ENCODE measurements at places on chromosomes 3 and 15. TPM values are rescaled to one million over a fixed set of nuclear protein-coding genes. Genes with fewer than 3 reads are reported as not detected.

- no peaks in the 10 kb centered on the region for H3K27me3 ChIP-seq
- H3K4me1 ChIP-seq, result peaks cover 11% of the 10 kb centered on the region
- no peak overlapping the region for H3K4me3 ChIP-seq
- DNase-seq, result no peak
- H3K36me3 ChIP-seq, result no peaks in the 10 kb centered on the region
- H3K27ac ChIP-seq, result peak overlapping the region; percentile 71
Observed at GRCh38 chr3:129023909-129024308, 22.8 kb downstream of the EFCC1 start.

- H3K27ac ChIP-seq, result no peak overlapping the region
- no peak for DNase-seq
- H3K4me1 ChIP-seq, result peaks cover 13% of the 10 kb centered on the region
- no peak overlapping the region for H3K4me3 ChIP-seq
- no peaks in the 10 kb centered on the region for H3K27me3 ChIP-seq
Observed at GRCh38 chr3:16260046-16260445, 4.7 kb downstream of the DPH3 start.

The KCNMB2 gene
- total RNA-seq, result not detected

DNA sequence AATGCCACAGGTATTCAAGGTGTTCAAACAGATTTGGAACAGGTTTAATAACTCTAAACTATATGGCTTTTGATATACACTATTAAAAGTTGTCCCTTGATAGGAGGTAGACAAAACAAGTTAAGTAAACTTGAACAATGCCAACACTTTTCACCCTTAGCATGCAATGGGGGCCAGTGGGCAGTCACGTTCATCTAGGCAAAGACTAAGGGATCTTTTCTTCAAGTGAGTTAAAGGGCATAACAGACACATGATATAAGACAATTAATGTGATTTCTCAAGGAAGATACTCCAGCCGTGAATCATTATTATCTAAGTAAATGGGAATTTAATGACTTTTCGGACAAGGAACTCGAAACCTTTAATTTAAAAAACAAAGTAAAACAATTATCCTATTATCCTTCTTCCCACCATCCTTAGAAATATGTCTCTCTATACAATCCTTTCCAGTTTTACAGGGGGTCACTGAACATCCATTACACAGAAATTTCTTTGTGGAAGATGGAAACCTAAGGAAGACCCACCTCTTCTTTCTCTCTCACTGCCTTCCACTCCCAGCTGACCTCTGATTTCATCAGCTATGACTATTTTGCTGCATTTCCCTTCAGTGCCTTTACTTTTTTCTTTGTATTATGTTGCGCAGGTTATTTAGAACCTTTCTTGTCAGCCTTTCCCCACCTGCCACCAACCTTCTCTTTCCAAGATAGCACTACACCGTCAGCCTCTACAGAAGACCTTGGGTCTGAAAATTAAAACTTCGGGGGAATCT is 1.5 kb downstream of the CLDN1 start:
- peaks cover 7% of the 10 kb centered on the region for H3K4me1 ChIP-seq
- DNase-seq, result no peak
- H3K27ac ChIP-seq, result no peak overlapping the region
- no peaks in the 10 kb centered on the region for H3K36me3 ChIP-seq

DNA sequence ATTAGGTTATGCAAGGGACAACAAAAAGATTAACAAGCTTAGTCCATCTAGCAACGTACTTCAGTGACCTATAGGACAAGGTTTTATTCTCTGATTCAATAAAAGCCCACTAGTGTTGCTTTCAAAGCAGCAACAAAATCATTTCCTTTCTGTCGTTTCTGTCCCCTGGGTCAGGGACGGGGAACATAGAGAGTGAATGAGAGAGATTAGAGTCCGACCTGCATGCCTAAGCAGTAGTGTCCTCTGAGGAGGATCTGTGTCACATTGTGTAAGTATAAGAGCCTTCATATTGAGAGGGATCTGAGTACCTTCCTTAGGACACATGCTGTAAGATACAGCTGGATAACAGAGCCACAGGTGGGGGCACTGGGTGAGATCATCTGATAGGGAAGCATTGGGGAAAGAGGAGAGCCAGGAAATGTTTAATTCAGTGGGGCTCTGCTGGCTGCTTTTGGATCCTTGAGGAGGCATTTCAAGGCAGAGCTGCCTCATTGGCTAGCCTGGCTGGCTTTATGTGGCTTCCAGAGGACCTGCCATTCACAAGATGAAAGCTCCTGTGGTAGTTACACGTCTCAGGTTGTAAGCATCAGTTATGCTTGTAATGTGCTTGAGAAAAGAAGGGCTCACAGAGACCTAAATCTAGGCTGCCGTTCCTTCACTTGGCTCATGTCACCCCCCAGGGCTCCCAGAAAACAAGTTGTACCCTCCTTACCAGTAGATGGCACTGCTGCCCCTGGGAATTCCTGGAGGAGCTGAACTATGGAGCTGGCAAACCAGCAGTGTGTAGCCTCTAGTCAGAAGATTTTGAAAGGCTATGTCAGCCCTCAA is 2.7 kb downstream of the TMEM108 start:
- peak; percentile 61 for DNase-seq
- no peaks in the 10 kb centered on the region for H3K36me3 ChIP-seq
- H3K4me3 ChIP-seq, result no peak overlapping the region
- no peak overlapping the region for H3K27ac ChIP-seq
- H3K27me3 ChIP-seq, result peaks cover 35% of the 10 kb centered on the region

DNA sequence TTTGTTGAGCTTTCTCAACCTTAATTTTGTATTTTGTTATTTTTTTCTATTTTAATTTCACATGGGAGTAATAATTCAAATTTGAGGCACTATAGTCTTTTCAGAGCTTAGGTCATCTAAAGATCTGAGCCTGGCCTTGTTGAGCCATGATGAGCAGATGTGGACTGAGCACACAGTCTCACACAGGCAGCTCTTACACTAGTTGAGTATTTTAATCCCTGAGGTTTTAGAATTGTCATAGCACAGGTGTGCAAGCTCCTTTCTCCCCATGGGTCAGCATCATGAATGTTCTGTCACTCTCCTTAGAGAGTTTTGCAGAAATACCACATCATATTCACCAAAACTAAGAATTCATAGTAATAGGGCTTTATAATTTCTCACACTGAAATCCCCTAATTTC is 4.9 kb downstream of the ZBTB38 start:
- H3K4me1 ChIP-seq, result no peaks in the 10 kb centered on the region
- H3K27me3 ChIP-seq, result no peaks in the 10 kb centered on the region
- H3K27ac ChIP-seq, result no peak overlapping the region
- no peaks in the 10 kb centered on the region for H3K36me3 ChIP-seq
- DNase-seq, result no peak

GRCh38 chr3:71066356-71066755 is 517.2 kb downstream of the FOXP1 start:
- peak; percentile 43 for DNase-seq
- H3K36me3 ChIP-seq, result no peaks in the 10 kb centered on the region
- peaks cover 79% of the 10 kb centered on the region for H3K4me1 ChIP-seq

GRCh38 chr3:116037954-116038911 is 407.1 kb downstream of the LSAMP start:
- H3K4me1 ChIP-seq, result no peaks in the 10 kb centered on the region
- no peak for DNase-seq
- H3K4me3 ChIP-seq, result no peak overlapping the region
- no peak overlapping the region for H3K27ac ChIP-seq

The ADAMTS17 gene
- total RNA-seq, result 17.6 TPM

GRCh38 chr3:24202071-24202470 is 257.0 kb downstream of the NR1D2 start:
- H3K27me3 ChIP-seq, result no peaks in the 10 kb centered on the region
- H3K36me3 ChIP-seq, result no peaks in the 10 kb centered on the region
- no peaks in the 10 kb centered on the region for H3K4me1 ChIP-seq
- DNase-seq, result no peak
- H3K4me3 ChIP-seq, result no peak overlapping the region

GRCh38 chr15:55513152-55513551 is 5.1 kb upstream of the DNAAF4 start:
- DNase-seq, result no peak
- H3K4me3 ChIP-seq, result no peak overlapping the region
- no peak overlapping the region for H3K27ac ChIP-seq
- no peaks in the 10 kb centered on the region for H3K27me3 ChIP-seq
- no peaks in the 10 kb centered on the region for H3K4me1 ChIP-seq

The GOLGA8T gene
- not detected for total RNA-seq

The HTD2 gene
- 16.7 TPM for total RNA-seq

The VGLL3 gene
- 6.8 TPM for total RNA-seq

DNA sequence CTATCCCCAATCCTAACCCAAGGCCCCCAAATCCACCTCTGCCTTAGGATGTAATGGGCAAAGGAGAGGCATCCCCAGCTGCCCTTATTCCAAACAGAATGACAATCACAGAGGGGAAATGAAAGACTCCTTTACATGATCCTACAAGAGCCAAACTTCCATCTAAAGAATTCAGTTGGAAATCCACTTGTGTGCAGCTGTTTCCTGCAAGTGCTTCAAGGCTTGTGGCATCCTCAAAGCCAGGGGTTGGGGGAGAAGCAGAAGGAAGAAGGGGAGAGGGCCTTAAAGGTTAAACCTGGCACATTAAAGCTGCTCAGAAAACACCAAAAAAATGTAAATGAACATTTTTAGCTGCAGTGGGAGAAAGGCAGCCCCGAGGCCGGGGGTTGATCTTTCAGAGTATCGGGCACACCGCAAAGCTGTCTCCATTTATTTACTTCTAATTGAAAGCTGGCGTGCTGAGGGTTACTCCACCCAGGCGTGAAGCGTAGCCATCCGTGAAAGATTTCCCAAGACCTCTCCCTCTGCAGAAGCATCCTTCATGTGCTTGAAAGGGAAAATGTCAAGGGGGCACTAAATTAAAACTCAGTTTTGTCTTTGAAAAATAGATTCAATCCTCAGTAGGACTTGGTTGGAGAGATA is 217.8 kb downstream of the SHQ1 start:
- no peaks in the 10 kb centered on the region for H3K4me1 ChIP-seq
- no peak overlapping the region for H3K4me3 ChIP-seq
- no peaks in the 10 kb centered on the region for H3K36me3 ChIP-seq

The C3orf70 gene
- total RNA-seq, result 14.2 TPM

DNA sequence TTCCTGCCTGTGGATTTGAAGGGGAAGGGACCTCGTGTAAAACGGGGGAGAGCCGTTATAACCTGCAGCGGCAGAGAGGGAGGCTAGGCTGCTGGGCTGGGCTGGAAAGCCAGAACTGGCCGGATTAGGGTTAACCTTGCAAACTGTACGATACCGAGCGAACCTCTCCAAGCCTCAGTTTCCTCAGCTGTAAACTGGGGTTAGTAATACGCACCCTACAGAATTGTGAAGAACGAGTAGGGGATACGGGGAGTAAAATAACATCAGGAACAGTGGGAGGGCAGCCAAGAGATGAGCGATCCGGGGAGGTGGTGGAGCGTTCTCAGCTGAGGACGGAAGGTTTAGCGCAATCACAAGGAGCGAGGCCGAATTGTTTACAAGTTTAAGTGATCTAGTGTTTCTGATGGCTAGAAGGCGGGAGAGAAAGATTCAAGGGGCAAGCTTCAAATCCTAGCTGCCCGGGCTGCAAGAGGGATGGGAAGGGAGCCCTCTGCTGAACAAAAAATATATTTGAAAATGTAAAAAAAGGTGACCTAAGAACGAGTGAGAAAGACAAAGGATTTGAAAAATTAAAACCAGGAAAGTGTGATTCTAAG is 768 bp upstream of the SEMA5B start:
- H3K4me1 ChIP-seq, result peaks cover 31% of the 10 kb centered on the region
- DNase-seq, result peak; percentile 31
- H3K27me3 ChIP-seq, result peaks cover 90% of the 10 kb centered on the region

GRCh38 chr3:98290916-98291315 is 8.6 kb downstream of the OR5H2 start:
- no peaks in the 10 kb centered on the region for H3K4me1 ChIP-seq
- H3K27ac ChIP-seq, result no peak overlapping the region
- no peaks in the 10 kb centered on the region for H3K36me3 ChIP-seq
- H3K4me3 ChIP-seq, result no peak overlapping the region

DNA sequence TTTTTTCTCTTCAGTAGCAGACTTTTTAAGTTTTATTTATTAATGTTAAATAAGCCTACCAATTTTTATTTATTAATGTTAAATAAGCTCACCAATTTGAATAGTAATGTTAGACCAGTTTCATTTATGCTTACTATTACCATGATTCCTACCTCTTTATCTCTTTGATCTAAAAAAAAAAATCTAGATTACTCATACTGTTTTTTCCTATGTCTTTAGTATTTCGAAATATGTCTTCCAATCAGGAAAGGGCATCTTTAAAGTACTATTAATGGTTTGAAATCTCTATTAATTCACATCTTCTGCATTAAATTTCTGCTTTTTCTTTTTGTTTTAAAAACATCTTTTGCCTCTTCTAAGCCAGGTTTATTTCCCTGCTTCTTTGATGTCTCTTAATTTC is 27.5 kb upstream of the MAPKBP1 start:
- H3K27me3 ChIP-seq, result no peaks in the 10 kb centered on the region
- DNase-seq, result no peak
- H3K27ac ChIP-seq, result no peak overlapping the region
- H3K36me3 ChIP-seq, result peaks cover 6% of the 10 kb centered on the region
- no peaks in the 10 kb centered on the region for H3K4me1 ChIP-seq
